ENCODE measurements at places on chromosomes 11 and 22.

DNA sequence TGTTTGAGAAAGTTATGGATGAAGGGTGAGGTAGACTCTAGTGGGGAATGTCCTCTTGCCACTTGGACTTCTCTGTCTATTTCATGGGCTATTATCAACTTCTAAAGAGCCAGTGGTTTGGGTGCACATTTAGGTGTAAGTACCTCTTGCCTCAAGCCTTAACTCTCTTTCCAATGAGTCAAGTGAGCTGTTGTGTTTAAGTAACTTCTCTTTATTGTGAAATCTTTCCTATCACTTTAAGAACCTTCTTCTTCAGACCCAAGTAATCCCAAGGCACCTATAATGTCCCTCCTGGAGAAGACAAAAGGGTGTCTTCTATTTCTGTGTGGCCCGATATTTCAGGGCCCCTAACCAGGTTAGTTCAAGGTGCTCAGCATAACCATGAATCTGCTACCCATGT, 90.5 kb upstream of the VPREB1 start:
- no peak for DNase-seq

DNA sequence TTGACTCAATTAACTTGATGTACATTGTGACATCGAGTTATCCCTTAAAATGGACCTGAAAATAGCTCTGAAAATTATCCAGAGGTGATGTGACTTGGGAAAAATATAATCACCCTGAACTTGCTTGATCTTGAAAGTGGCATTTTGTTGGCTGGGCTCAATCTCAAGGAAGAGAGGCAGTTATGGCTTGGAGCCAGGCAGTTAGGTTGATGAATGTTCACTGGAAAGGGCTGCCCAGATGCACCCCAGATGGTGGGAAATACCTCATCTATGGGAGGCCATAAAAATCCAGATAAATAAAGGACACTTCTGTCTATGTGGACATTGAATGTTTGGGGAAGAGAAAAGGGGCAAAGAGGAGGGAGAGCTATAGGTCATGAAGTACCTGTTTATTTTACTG, 55.7 kb upstream of the OR5AN1 start:
- no peak for DNase-seq

GRCh38 chr22:46053563-46054090, 76.7 kb upstream of the WNT7B start:
- no peak for DNase-seq

GRCh38 chr11:66579017-66579606, 10.7 kb upstream of the CTSF start:
- DNase-seq: no peak

GRCh38 chr22:42930810-42931420, 73.8 kb upstream of the ARFGAP3 start:
- DNase-seq: no peak

DNA sequence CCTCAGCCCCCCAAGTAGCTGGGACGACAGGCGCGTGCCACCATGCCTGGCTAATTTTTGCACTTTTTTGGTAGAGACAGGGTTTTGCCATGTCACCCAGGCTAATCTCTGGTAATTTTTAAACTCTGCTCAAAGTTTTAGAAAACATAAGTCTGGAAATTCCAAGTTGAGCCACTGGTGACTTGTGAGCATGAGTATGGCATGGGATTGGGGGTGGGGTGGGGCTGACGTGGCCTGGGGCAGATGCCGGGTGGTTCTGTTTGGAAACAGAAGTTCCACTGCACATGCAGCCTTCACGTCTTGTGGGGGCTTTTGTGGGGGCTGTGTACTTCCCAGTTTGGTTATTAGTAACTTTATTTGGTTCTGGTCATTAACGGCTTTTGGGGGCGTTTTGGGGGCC, 67.3 kb downstream of the PTPRJ start:
- DNase-seq: no peak

GRCh38 chr11:64092761-64093136, 57.0 kb downstream of the FLRT1 start:
- no peak for DNase-seq

- no peak for DNase-seq
Observed at GRCh38 chr11:72940417-72940816, 126.2 kb downstream of the ATG16L2 start.

DNA sequence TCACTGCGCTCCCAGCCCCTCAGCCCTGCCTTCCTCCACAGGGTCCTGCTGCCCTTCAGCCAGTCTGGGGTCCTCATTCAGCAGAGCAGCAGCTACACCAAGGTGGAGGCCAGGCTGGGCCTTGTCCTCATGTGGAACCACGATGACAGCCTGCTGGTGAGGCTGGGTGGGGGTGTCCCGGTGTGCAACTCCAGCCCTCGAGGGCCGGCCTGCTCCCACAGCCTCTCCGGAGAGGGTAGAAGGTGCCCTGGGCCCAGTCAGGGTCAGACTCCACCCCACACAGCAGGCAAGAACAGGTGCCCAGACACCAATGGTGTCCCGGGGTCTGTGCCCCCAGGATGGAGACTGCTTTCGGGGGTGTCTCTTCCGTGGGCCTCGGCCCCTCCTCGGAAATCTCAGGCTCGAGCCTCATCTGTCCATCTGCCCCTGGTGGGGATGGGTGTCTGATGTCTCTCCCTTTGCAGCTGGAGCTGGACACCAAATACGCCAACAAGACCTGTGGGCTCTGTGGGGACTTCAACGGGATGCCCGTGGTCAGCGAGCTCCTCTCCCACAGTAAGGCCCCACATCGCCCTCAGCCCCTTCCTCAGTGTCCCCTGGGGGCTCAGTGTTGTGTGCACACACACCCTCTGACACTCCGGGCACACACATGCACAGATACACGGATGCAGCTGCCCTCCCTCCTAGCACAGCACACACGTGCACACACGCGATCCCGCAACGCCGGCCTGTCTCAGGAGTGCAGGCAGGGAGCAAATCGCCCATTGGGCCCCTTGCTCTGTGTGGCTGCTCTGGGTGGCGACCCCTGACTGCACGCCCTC, 4.9 kb downstream of the MUC5AC start:
- no peak for DNase-seq

GRCh38 chr11:121928597-121929580, 187.1 kb downstream of the BLID start:
- DNase-seq: no peak

GRCh38 chr11:118410055-118410745, 8.8 kb downstream of the ATP5MG start:
- no peak for DNase-seq

GRCh38 chr11:128813729-128814128, 53.4 kb downstream of the KCNJ1 start:
- DNase-seq: no peak

Data from NCI-H2081 treated with DMSO at 0.1 percent for 48 hours (cell line).